SIG-M5 (cell line): ENCODE measurements at places on chromosomes 3 and 15.

DNA sequence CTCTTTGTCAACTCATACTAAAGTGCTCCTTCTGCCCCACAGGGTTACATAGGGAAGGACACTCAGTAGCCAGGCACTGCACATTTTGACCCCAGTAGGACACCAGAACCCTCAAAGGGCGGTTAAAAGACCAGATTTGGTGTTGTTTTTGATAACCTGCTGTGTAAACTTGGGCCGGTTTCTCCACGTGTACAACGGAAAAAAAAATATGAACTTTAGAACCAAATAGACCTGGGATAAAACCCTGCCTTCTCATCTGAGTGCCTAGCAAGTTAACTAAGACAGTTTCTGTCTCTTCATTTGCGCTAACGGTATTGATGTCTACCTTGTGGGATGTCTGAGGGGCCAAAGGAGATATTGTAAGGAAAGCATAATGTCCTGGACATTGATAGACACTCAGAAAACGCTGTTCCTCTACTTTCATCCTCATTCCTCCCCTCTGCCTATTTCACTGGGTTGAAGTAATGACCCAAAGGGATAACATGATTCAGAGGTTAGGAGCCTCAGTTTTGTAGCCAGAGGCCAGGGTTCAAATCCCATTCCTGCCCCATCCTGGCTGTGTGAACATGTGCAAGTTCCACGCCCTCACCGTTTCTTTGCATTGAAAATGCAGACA, 155.9 kb upstream of the LPP start:
- DNase-seq = no peak

- no peak for DNase-seq
Measured at GRCh38 chr3:5678248-5678647, 490.7 kb downstream of the EDEM1 start.

GRCh38 chr3:101643861-101644613, 32.9 kb downstream of the ZBTB11 start:
- DNase-seq = no peak

- DNase-seq = no peak
Measured at GRCh38 chr3:16084887-16085286, 89.6 kb upstream of the GALNT15 start.

- DNase-seq = no peak
Measured at GRCh38 chr3:70231266-70231701, 81.2 kb downstream of the MDFIC2 start.

DNA sequence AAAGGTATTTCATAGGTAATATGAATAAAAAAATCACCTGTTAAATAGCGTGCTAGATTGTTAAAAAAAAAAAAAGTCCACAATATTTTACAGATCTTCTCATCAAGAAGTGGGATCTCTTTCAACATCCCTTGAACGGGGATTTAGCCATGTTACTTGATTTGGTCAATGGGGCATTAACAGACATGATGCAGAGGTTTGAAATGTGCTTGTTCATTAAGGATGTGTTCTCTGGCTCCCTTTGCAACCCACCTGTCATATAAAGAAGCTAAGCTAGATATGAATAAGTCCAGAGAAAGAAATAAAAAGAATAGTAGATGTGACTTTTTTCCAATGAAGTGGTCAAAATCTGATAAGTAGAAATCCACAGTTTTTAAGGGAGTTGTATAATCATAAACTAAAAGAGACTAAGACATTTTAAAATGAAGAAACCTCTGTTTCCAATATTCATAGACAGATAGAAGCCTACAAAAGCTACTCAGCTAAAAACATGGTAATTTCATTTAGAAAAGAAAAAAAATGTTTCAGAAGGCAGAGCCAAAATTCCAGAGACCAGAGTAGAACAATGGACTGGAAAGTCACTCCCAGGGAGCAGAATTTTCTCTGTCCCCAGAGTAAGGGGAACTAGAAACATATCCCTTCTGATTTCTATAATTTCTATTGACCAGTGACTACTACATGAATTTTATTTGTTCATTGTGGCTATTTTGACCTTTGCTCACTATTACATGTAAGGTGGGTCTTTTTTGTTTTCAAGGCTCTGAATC, 79.2 kb downstream of the PLSCR2 start:
- DNase-seq = no peak

- no peak for DNase-seq
Measured at GRCh38 chr15:96345560-96346399, 15.3 kb downstream of the NR2F2 start.

- DNase-seq = peak; percentile 18
Measured at GRCh38 chr3:39189959-39190269, 2.5 kb downstream of the XIRP1 start.

- no peak for DNase-seq
Measured at GRCh38 chr3:156675830-156676767, 1.7 kb downstream of the TIPARP start.

- no peak for DNase-seq
Measured at GRCh38 chr15:66622591-66623022, 56.8 kb upstream of the LCTL start.

GRCh38 chr15:69236505-69236904, 62.2 kb upstream of the PAQR5 start:
- DNase-seq = no peak

DNA sequence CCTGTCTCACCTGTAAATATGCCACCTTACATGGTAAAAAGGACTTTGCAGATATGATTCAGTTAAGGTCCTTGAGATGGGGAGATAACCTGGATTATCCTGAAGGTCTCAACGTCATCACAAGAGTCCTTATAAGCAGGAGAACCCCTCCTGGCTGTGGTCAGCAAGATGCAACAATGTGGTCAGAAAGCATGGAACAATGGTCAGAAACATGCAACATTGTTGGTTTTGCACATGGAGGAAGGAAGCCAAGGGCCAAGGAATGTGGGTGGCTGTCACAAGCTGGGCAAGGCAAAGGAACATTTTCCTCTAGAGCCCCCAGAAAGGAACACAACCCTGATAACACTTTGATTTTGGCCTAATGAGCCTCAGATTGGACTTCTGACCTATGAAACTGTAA, 9.4 kb upstream of the SUMF1 start:
- no peak for DNase-seq

DNA sequence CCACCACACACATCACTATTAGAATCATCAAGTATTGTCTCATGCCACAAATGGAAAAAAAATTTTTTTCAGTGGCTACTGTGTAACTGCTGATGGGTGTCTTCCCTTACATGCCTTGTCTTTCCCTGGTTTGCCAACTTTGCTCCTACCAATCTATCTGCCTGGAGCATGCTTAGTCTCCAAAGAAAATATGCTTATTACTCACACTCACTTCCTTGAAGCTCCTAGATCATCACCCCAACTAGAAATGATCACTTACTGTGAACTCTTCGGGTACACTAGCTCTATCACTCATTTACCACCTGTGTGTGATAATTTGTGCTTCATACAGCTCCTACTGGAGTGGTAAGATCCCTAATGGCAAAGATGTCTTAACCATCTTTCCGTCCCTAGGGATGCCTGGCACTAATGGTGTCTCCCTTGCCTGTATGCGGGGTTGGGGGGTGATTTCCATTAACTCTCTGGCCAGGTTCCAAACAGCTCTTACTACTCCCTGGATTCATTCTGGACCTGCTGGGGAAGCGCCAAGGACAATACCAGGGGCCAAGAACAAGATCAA, 799 bp downstream of the VPS33B start:
- DNase-seq = no peak

DNA sequence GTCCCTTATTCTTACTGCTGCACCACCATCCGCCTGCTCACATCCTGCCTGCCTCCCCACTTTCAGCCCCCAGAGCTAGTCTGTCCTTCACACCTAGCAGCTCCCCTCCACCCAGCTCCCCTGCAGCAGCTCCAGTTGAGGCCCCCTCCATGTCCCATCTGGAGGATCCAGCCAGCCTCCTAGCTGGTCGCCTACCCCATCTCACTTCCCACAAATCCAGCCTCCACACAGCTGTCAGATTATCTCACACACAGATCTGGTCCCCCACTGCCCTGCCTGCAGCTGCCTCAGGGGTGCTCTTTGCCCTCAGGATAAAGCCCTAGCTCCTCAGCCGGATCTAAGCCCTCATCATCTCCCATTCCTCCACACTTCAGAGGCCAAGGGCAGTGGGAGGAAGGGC, 8.8 kb upstream of the SEMA7A start:
- no peak for DNase-seq

DNA sequence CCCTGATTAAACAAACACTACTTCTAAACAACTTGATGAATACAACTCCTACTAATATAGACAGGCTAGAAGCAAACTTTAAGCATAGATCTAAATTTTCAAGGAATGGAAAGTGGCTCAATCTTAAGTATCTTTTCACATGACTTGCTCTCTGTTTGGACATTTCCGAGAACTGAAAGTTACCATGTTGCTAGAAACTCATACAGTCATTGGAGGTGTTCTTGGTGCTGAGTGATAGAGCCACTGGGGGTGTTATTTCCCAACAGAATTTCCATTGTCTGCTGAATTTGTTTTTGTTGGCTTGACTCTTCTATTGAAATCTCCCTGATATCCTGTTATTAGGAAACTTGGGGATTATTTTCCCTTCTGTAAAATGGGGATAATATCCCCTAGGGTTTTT, 264.5 kb upstream of the RASGRP1 start:
- DNase-seq = no peak

DNA sequence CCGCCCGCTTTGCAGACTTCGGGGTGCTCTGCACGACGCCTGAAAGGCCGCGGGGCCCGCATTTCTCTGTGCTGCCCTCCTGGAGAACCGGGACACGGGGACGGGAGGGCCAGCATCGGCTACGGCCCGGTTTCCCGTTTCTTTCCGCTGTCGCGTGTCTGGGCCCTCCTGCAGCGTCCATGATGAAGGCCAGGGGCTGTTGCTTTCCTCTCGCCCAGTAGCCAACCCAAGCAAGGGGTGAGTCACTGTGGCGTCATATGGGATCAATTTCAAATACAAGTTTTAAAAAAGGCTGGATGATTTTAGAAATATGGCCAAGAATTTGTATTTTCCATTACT, 435 bp downstream of the SLC35G2 start:
- DNase-seq = no peak

GRCh38 chr3:50167069-50167840, 12.1 kb downstream of the SEMA3F start:
- no peak for DNase-seq

DNA sequence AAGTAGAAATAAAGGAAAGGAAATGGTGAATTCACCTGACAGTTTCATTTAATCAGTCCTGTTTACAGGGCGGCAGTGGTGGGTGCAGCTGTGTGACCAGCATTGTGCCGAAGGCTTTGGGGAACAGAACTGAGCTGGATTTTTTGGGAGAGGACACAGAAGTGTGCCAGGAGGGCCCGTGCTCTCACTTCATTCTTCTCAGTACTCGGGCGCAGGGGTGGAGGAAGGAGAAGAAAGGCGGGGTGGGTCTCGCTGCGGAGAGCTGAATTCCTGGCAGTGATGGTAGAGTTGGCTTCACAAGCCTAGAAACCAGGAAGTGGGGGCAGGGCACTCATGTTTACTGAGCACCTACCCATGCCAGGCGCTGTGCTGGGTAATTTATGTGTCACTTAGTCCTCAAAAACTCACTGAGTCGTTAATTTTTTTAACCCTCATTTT, 64.6 kb downstream of the CRTC3 start:
- DNase-seq = no peak

GRCh38 chr3:57683286-57683685, 9.6 kb downstream of the DENND6A start:
- no peak for DNase-seq

DNA sequence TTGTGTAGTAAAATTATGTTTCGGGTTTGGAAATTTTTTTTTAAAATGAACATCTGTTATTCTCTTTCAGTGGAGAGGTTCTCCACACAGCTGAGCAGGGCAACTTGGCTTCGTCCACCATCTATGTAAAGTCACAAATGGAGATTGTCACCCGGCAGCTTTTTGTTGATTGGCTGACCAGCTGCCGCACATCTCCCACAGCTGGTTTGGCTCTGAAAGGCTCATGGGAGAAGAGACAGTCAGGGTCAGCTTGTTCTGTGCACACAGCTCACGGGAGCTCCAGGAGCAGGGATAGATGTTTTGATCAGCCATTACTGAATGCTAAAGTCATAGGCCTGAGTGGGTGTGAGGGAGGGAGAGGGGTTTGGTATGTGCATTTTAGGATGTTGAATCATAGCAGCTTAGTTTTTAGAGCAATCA, 12.9 kb upstream of the CCDC80 start:
- DNase-seq = no peak

DNA sequence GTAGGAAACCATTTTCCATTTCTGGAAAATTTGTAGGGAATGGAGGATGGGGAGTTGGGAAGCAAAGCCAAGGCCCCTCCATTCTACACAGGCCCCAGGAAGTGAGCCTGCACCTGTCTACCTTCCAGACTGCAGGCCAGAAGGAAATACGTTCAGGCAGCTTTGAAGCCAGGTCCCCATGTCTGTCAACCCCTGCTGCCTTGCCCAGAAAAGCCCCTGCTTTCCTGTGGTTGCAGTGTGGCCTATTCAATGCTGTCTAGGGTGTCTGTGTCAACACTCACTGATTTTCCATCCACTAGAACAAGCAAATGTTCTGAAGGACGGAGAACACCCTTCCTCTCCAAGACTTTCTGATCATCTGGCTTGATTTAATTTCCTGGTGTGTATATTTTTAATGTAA, 281.9 kb downstream of the TLE3 start:
- no peak for DNase-seq

DNA sequence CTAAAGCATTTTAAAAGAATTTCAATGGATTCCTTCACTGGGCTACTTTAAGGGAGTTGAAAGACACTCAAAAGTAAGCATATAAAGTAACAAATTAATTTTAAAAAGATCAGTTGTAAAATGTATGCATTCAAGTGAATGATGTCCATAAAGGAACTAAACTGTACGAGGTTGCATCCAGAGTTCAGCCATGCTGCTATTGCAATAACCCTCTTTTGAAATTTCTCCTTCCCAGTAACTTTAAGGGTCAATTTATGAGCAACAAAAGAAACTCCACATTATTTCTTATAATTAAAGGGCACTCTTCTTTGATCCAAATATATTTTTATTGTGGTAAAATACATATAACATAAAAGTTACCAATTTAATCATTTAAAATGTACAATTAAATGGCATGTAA, 22.9 kb downstream of the BTLA start:
- no peak for DNase-seq

DNA sequence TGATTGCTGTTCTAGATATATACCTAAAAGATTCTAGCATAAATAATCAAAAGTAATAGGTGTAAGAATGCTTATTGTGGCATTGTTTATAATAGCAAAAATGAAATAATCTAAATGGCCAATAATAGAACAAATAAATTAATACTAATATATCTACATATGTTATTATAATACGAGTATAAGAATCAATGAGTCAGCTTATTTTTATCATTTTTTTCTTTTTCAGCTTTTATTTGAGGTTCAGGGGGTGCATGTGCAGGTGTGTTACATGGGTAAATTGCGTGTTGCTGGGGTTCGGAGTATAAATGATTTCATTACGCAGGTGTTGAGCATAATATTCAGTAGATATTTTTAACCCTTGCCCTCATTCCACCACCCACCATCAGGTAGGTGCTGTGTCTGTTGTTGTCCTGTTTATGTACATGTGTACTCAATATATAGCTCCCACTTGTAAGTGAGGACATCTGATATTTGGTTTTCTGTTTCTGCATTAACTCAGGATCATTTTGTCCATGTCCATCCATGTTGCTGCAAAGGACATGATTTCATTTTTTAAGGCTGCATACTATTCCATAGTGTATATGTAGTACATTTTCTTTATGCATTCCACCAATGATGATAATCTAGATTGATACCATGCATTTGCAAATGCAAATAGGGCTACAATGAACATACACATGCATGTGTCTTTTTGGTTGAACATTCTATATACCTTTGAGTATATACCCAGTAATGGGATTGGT, 122.2 kb upstream of the GMNC start:
- no peak for DNase-seq
